ENCODE measurements at places on chromosomes 3 and 15.

DNA sequence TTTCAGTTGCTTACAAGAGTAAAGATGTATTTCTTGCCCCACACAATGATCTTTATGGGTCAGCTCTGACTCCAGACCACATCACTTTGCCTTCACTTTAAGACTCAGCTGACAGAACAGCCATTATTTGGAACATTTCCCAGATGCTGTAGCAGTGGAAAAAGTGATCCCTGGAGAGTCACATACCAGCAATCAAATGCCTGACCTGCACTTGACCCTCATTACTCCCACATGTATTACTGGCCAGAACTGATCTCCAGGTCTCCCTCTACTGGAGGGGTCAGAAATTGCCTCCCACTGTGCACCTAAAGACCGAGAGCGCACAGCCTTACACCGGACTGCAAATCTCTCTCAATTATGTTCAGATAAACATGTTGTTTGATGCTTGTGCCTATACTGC is 88.6 kb upstream of the ZNF385D start:
- DNase-seq: no peak

GRCh38 chr3:40317061-40317855 is 7.8 kb downstream of the EIF1B start:
- no peak for DNase-seq

- DNase-seq: no peak
Measured at GRCh38 chr3:25849091-25849490, 59.2 kb downstream of the OXSM start.

- no peak for DNase-seq
Measured at GRCh38 chr15:89781891-89782618, 5.9 kb downstream of the MESP2 start.

DNA sequence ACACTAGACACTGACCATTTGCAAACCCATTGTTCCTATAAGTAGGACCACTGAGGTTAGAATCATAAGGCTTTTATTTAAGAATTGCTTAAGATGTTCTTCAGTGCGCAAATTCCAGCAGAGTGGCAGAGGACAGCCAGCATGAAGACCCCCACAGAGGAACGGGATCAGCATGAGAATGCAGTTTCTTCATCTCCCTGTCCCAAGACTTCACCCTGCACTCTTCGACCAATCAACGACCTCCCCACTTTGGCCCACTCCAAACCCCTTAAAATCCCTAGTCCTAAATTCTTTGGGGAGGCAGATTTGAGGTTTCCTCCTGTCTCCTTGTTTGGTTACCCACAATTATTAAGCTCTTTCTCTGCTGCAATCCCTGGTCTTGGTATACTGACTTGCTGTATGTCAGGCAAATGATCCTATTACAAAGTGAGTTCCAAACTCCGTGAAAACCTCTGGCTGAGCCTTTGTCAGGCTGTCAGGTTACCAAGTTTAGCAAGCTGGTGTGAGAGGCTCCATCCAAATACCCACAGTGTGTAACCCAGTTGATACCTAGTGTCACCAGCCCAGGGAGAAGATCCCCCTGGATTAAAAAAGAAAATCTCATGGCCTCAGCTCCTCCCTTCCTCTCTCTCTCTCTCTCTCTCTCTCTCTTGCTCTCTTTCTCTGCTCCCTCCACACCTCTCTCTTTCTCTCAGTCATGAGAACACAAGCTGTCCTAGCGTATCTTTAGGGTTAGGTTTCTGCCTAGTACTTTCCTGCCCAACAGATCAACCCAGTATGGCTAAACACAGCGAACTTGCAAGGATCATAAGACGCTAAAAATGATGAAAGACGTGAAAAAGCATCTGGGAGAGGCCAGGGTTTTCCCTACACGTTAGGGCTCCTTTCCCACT is 15.8 kb upstream of the RBSN start:
- no peak for DNase-seq

GRCh38 chr3:10600296-10600714 is 94.9 kb upstream of the ATP2B2 start:
- no peak for DNase-seq

DNA sequence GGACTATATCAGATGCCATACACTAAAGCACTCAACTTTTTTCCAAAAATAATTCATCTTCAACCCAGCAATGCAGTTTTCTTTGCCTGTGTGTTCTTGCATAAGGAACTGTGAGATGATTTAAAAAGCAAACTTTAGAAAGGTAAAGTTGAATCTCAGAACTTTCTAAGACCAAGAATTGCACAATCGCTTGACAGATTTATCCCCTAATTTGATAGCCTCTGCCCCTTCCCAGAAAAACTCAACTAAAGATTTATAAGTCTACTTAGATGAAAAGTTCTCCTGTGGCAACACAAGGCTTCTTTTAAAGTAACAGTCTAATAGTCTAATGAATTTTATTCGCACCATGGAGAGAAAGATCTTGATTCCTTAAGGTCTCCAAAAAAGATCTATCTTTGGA is 259.3 kb downstream of the MAGI1 start:
- DNase-seq: no peak

GRCh38 chr3:39127908-39128304 is 20.4 kb downstream of the TTC21A start:
- DNase-seq: no peak

DNA sequence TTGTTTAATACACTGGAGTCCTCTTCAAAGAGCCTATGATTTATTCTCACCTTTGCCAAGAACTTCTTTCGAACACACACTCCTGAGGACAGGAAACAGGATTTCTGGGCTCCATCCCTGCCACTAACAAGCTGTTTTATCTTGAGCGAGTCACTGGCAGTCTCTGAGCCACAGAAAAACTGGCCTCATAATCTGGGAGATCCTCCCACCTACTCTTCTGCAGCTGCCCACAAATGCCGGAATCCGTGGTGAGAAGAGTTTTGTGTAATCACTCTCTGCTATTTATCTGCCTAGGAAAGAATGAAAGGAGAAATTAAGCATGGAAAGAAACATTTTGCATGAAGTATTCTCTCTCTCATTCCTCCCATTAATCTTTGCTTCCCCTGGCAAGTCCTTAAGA is 172.0 kb upstream of the TRIM42 start:
- DNase-seq: no peak

DNA sequence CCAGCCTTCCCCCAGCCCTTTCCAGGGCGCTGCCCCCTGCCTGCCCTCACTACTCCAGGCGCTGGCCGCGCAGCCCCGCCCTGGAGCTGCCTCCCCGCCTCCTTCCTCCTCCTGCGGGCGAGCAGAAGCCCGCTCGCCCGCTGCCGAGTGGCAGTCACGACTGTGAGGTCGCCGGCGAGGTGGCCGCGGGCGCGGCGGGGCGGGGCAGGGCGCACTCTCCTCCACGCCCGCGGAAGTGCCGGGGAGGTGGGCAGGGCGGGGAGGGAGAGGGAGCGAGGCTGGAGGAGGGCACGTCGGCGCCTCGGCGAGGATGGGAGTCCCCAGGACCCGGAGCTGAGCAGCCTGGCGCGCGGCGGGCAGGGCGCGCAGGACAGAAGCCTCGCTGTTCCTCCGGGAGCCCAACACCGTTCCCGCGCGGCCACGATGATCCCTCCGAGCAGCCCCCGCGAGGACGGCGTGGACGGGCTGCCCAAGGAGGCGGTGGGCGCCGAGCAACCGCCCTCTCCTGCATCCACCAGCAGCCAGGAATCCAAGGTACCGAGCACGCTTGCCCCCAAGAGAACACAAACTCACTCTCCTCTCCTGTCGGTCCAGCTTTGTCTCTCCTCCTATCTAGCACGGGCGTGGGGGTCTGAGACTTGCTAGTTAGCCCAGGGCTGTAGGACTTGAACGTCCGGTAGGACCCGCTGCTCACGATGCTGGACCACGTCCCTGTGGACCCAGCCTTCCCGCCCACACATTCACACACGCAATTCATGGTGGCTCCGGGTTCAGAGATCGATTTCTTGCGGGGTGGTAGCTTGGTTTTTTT is at the start of gene STAC:
Gene STAC, plus strand, starts transcription at position 284 of the 811 bp plus-strand sequence. Its CDS starts 140 bp downstream, at position 424.
- no peak for DNase-seq

- no peak for DNase-seq
Measured at GRCh38 chr15:41691471-41691870, 31.3 kb downstream of the MGA start.

DNA sequence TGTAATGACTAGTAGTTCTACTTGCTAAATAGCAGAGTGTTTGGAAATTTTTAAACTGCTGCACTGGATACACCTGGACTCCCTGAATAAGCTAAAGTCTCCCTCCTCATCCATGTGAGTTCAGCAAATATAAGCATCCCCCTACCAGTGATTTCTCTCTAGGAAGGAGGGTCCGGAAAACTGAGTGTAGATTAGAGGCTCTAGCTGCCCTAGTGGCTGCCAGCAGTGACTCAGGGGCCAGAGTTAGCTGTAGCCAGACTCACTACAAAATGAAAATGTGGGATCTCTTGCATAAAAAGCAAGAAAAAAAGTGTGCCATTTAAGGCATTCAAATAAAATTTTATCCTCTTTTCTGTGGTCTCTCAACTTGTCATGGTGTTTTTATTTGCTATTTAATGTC is 485.0 kb upstream of the ATP11B start:
- DNase-seq: no peak

DNA sequence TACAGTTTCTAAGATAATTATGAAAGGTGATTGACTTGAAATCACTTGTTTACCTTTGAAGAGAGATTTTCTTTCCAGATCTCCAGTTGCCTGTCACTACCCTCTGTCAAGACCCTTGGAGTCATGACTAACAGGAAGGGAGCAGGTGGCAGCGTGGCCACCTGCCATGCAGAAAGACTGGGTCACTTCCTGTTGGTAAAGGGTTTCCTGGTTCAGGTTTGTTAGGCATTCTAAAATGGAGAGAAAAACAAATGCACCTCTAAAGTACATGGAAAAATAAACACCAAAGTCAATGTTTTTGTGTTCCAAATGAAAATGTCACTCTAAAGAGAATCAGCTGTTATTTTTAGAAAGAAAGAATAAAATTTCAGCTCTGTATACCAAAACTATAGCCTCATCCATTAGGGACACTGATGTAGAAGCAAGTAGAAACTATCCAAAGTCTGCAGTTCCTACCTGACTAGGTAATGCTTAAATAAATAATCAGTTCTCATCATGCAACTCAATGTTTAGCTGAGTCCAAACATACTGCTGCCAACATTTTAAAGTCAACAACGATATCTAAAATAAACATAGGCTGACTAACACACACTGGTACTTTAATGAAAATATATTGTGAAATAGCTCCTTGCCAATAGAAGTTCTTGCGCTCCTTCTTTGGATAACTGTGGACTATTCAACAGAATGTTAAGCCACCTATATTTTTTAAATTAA is 23.9 kb upstream of the TM4SF1 start:
- DNase-seq: no peak

DNA sequence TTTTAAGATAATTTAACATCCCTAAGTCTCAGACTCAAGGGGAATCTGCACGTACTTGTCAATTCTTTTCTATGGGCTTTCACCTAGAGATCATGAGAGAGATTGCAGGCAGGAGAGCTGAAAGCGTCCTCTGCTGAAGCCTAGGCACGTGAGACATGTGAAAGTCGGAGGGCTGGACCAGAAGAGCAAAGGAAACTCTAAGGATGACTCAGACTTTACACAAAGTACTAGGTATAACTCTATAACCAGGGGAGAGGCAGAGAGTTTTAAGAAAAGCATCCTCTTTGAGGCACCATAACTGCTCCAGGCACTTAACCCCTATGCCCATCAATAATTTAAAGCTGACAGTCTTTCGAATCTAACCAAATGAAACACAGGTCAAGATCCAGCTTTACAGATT is 436.6 kb downstream of the VGLL3 start:
- no peak for DNase-seq

- peak; percentile 68 for DNase-seq
Measured at GRCh38 chr15:84604826-84605553, 4.2 kb downstream of the ZSCAN2 start.

DNA sequence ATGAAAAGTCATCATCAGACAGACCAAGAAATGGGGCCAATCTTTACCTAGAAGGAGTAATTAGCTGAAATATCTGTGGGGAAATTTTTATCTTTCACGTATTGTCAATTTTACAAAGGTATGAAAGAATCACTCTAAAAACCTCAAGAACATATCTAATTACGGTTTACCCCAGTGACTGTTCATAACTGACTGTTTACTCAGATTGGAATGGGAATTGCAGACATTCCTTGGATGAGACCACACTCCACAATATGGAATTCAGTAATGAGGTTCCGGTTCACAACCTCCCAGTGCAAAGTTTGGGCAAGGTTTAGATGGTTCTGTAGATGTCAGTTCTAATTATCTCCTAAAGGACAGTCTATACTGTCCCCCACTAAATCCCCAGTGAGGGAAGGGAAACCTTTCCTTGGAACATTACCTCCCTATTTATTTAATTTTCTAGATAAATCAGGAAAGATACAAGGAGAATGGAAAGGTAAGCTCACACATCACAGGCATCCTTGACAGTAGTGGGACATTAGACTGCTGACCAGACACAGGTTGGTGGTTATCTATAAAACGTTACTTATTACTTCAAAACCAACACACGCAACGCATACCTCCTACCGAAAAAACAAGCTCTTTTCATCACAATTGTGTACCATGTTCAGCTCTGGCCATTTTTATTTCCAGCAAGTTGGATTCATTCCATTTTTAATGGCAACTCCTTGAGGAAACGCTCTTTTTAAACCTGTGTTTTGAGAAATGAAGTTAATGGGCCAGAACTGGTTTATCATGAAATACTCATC is 129.9 kb downstream of the RORA start:
- no peak for DNase-seq

DNA sequence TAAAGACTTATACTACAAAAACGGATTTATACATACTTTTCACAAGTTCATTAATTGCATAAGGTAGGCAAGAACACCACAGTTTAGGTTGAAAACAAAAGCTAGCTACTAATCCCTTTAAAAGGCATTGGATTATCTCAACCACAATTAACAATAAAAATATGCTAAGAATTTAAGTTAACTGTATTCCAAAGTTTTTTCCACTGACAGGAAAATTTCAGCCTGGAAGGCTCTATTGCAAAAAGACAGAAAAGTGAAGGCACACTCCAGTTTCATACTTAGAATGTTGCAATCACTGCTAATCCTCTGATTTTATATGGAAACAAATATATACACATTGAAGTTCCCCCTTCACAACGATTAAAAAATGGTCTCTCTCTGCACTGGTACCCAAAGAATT is 71.5 kb downstream of the TJP1 start:
- DNase-seq: no peak

GRCh38 chr15:57797110-57797509 is 90.6 kb downstream of the POLR2M start:
- DNase-seq: no peak

DNA sequence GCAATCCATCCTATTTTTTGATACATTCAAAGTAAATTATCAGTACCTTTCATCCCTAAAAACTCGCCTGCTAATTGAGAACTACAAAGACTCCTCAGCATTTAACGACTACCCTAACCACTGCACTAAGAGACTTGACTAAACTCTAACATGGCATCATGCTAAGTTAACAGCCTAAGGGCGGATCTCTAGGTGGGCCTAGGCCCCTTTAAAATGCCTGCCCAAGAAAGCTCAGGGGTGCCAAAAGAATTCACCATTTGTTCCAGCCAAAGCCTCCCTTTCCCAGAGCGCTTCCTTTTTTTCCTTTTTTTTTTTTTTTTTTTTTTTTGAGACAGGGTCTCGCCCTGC is 568 bp upstream of the NEK4 start:
- no peak for DNase-seq
